Esophagus (tissue), 2 donors: ENCODE measurements at places on chromosomes 6 and 20. TPM values are rescaled to one million over a fixed set of nuclear protein-coding genes. Genes with fewer than 3 reads are reported as not detected.

Gene MYLK4
- polyA plus RNA-seq = 0.75 TPM

Gene CALHM5
- polyA plus RNA-seq = 0.12 TPM

Gene TRIM10
- not detected for polyA plus RNA-seq

Gene DOK5
- 0.10 TPM for polyA plus RNA-seq

Gene GNAS-AS1
- polyA plus RNA-seq = 0.09 TPM

Gene HSPA12B
- 2.0 TPM for polyA plus RNA-seq

Gene CYP24A1
- polyA plus RNA-seq = 1.6 TPM

Gene GNMT
- 0.67 TPM for polyA plus RNA-seq

Gene PAX1
- polyA plus RNA-seq = 0.14 TPM

Gene F13A1
- polyA plus RNA-seq = 4.5 TPM

Gene SRMS
- polyA plus RNA-seq = 0.04 TPM

Gene LPA
- polyA plus RNA-seq = 0.01 TPM

Gene BTNL2
- not detected for polyA plus RNA-seq

Gene RNF182
- 0.08 TPM for polyA plus RNA-seq

Gene GPX5
- not detected for polyA plus RNA-seq

Gene NR2E1
- polyA plus RNA-seq = 0.06 TPM

Gene VGLL2
- polyA plus RNA-seq = 0.04 TPM

Gene BCAS1
- polyA plus RNA-seq = 4.7 TPM

Gene CLVS2
- not detected for polyA plus RNA-seq

Gene COL21A1
- 1.5 TPM for polyA plus RNA-seq

Gene CD24
- polyA plus RNA-seq = 1,326 TPM

Gene CPXM1
- 0.28 TPM for polyA plus RNA-seq

Gene SGK2
- polyA plus RNA-seq = 0.26 TPM

Gene C2
- polyA plus RNA-seq = 1.3 TPM

Gene BPIFB1
- polyA plus RNA-seq = 1.4 TPM

Gene HECA
- 11.2 TPM for polyA plus RNA-seq

Gene LHFPL5
- polyA plus RNA-seq = not detected

Gene GGTLC1
- polyA plus RNA-seq = not detected

Gene CUL7
- 5.5 TPM for polyA plus RNA-seq

Gene WFDC10B
- polyA plus RNA-seq = 0.07 TPM

Gene ABHD16A
- 40.1 TPM for polyA plus RNA-seq

Gene LAMA4
- polyA plus RNA-seq = 13.6 TPM

Gene BANF2
- not detected for polyA plus RNA-seq

Gene MRAP2
- polyA plus RNA-seq = 0.47 TPM

Gene TAP2
- 40.5 TPM for polyA plus RNA-seq
